ENCODE measurements at places on chromosomes 11 and 22.

DNA sequence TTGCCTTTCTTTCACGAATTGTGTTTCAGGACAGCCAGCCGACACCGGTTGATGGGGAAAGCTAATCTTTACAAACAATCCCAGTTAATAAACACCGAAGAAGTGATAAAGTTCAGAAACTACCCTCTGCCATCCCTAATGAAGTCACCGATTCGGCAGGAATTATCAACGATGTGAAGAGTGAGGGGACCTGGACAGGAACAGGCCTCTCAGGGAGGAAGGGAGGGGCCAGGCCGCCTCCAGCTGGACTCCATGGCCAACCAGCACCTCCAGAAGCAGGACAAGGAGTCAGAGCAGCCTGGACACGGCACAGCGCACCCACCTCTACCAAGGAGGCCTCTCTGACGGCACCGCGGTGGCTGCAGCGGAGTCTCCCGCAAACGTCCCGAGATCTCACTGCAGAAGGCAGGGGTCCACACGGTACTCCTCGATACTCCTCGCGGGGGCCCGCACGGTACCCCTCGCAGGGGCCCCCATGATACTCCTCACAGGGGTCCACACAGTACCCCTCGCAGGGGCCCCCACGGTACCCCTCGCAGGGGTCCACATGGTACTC is 3.9 kb downstream of the TOLLIP start:
- no peak for DNase-seq

DNA sequence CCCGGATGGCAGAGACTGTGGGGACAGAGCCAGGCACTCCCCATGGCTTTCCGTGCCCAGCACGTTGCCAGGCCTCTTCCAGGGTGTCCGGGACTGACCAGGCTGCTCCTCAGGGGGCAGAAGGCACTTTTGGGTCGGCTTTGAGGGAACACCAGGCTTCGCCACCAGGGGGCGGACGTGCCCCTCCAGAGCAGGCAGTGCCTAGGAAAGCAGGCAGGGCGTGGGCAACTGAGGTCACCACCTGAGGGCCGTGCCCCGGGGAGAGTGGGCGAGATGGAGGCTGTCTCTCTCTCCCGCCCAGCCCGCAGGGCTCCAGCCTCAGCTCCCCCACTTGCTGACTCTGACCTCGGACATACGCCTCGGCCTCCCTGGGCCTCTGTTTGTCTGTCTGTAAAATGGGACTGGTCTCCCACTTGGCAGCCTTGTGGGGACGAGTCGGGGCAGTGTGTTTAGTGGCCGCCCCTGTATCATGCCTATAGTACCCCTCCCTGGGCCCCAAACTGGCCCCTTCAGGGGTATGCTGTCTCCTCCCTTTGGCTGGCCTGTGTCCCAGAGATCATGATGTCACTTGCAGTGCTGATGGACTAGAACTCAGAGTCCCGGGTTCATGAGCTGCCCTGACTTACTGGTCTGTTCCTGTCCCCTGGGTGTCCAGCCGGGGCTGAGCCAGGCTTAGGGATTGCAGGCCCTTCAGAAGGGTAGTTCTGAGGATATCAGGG is 4.4 kb upstream of the PRR5 start:
- DNase-seq, result peak; percentile 84

DNA sequence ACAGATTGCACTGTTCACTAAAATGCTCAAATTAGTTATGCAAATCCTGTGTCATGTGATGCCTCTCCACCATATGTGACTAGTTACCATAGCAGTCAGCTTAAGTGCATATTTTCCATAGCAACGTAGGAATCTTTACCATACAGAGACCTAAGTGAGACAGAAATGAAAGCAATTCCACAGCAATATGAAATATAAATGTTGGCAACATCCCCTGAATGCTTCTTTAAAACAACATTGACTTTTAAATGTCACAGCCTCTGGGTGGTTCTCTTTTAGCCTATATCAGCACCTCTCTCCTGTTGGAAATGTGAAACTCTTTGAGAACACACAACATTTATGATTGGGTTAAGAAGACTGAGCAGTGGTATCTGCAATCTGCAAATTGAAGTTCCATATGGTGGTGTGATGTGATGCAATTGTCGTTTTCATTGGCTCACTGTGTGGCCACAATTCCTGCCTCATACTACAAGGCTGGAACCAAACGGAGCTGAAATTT is 814.6 kb downstream of the DLG2 start:
- no peak for DNase-seq

DNA sequence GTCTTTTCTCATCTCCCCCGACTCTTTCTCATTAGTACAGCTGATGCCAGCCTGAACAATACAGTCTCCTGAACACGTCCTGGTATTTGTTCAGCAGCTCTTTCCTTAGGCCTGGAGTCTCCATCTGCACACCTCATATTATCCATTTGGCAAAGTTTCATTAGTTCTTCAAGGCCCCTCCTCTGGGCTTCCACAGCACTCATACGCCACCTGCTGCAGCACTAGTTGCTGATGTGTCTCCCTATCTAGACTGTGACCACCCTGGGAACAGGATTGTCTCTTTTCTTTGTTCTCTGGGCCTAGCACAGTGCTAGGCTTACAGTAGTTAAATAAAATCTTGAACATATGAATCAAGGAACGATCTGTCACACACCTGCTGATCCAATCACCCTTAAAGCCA is 17.2 kb downstream of the DCHS1 start:
- no peak for DNase-seq

DNA sequence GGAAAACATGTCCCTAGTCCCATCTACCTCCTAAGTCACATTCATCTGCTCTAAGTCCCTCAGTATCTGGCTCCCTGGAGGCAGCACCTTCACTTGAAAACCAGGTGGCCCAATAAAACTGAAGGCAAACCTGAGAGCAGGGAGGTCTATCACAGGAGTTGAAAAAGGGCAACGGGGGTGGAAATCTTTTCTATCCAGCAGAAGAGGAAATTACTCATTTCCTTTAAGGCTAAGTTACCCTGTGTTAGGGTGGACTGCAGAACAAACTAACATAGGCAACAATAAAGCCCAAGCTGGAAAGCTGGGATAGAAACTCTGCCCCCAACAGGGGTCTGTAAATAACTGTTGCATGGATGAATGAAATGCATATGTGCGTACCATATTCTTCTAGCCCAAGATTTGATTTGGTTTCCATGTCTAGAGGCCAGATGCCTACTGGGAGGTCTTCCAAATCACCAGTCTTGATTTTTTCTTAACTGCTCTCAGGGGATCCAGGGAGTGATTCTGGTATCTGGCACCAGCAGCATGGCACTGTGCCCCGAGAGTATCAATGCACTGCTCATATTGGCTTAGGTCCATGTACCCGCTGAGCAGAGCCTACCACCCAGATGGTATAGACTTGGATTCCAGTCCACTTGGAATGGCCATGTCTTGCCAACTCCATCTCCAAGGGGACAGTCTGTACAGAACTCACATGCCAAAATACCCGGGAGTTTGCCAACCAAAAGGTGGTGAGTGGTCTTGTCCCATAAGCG is 350.0 kb upstream of the NCAM1 start:
- DNase-seq, result no peak

- no peak for DNase-seq
Measured at GRCh38 chr11:83410605-83411565, 124.7 kb upstream of the CCDC90B start.

DNA sequence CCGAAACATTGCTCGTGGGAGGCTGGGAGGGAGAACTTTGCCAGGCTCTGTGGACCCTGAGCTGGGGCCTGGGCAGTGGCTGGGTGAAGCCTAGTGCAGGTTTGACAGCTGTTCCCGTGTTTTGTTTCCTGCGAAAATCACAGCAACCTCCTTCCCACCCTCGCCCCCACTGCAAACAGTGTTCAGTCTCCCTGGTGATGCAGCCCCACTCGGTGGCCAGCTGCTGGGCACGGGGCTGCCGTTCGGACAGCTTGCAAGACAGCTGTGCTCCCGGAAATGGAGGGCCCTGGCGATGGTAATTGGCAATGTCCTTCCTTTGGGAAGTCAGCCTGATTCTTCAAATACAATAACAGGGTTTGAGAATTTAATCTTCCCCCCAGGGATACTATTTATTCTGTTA is 10.4 kb upstream of the GAL start:
- DNase-seq, result no peak

GRCh38 chr22:22021162-22021750 is 38.7 kb upstream of the TOP3B start:
- DNase-seq, result no peak

- no peak for DNase-seq
Measured at GRCh38 chr22:28952857-28953256, 69.5 kb downstream of the ZNRF3 start.

DNA sequence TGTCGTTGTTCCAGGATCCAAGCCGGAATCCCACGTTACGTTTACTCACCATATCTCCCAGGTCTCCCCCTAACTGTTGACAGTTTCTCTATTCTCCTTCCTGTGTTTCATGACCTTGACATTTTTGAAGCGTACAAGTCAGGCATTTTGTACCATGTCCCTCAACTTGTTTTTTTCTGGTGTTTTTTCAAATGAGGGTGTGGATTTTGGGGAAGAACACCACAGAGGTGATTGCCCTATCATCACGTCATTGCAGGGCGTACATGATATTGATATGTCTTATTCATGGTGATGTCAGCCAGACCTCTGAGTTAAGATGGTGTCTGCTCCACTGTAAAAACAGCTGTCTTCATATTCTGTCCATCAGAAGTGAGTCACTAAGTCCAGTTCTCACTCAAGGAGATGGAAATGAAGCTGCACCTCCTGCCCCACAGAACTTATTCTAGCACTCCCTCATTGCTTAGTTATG is 28.3 kb upstream of the SOX10 start:
- DNase-seq, result no peak

DNA sequence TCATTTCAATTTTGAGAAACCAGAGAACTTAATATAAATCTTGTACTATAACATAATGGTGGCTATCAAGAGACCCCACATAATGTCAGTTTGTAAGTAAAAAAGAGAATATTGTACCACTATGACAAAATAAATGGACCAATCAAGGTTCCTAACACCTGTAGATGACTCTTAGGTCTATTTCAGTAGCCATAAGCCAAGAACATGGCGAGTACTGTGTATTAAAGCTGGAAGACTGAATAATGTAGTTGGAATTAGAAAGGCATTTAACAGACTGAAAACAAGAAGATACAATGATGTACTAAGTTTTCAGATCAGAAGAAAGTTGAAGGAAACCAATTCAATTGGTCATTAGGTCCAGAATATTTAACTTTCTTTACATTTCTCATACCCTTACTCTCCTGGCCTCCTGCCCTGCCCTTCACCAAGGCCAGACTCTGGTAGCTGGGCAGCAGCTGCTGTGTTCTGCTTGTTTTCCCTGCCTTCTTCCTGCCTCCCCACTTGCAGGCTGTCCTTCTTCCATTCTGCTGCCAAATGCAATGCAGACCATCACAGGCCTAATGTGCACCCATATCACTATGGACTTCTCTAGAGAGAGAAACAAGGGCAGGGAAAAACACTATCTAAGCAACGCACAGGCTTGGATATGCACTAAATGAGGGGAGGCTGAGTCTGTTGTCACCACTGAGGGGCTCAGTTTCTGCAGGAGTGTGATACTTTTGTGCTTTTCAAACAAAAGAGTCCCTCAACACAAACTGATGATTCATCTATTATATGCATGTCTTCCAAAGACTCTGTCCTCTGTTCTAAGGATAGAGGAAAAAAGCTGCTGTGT is 60.1 kb downstream of the RAB30 start:
- DNase-seq, result no peak

GRCh38 chr11:129012880-129013279 is 70.2 kb upstream of the TP53AIP1 start:
- DNase-seq, result no peak

GRCh38 chr11:10302744-10303557 is 1.9 kb upstream of the ADM start:
- DNase-seq, result no peak

DNA sequence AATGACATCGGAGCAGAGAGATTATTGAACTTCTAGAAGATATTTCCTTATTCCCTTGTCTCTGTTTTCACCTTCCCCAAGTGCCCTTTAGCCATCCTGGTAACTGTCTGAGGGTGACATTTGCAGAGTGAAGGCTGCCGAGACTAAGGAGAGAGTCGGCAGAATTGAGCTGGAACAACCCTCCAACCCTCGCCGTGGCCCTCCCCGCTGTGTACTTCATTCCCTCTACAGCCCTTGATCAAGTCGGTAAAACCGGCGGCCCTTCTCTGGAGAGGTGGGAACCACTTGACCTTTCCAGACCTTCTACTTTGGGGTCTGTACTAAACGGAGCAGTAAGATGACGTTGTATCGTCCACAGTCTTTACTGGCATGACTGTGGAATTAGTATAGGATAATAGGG is 26.1 kb downstream of the OR8B12 start:
- no peak for DNase-seq

DNA sequence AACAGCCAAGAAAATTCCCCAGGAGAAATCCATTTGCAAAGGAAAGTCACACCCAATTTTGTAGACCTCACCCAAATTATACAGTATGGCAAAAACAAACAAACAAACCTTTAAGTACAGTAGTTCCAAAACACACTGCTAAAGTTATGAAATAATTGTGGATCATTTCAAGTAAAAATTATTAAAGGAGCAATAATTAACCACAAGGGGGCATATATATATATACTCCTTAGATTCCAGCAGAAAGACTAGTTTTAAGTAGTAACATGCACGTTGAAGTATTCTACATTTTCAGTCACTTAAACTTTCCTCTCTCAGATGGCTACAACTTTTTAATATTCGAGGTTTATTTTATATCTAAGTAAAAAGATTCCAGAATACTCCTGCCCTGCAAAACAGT is 26.8 kb downstream of the RNF141 start:
- DNase-seq, result no peak

DNA sequence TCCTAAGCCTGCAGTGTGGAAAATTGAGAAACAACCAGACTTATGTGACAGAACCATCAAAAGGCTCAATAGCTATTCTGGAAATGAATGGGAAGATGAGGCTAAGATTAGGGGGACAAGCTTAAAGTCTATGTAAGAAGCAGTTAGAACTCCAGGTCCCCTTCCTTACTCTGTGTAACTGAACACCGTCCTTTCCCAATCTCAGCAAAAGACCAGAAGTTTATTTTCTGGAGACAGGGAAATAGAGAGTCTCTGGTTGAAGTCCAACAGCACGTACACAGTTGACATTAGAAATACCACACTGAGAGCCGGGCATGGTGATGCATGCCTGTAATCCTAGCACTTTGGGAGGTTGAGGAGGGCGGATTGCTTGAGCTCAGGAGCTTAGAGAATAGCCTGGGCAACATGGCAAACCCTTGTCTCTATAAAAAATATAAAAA is 93.9 kb downstream of the CD44 start:
- DNase-seq, result no peak

- DNase-seq, result no peak
Measured at GRCh38 chr11:61682906-61683675, 2.9 kb downstream of the DAGLA start.

DNA sequence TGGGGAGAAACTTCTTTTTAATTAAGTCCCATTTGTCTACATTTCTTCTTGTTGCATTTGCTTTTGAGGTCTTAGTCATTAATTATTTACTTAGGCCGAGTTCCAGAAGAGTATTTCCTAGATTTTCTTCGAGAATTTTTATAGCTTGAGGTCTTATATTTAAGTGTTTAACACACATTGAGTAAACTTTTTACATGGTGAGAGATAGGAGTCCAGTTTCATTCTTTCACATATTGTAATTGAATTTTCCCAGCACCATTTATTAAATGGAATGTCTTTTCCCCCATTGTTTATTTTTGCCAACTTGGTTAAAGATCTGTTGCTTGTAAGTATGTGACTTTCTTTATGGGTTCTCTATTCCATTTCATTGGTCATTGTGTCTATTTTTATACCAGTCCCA is 1344.0 kb upstream of the RAG2 start:
- no peak for DNase-seq
